Stimulated activated CD4-positive, alpha-beta T cell treated with anti-CD3 and anti-CD28 coated beads, Interleukin-1b, Interleukin-23, amount 100 ng/mL, for 1 hour (primary cell): ENCODE measurements at places on chromosomes 5 and 9.

DNA sequence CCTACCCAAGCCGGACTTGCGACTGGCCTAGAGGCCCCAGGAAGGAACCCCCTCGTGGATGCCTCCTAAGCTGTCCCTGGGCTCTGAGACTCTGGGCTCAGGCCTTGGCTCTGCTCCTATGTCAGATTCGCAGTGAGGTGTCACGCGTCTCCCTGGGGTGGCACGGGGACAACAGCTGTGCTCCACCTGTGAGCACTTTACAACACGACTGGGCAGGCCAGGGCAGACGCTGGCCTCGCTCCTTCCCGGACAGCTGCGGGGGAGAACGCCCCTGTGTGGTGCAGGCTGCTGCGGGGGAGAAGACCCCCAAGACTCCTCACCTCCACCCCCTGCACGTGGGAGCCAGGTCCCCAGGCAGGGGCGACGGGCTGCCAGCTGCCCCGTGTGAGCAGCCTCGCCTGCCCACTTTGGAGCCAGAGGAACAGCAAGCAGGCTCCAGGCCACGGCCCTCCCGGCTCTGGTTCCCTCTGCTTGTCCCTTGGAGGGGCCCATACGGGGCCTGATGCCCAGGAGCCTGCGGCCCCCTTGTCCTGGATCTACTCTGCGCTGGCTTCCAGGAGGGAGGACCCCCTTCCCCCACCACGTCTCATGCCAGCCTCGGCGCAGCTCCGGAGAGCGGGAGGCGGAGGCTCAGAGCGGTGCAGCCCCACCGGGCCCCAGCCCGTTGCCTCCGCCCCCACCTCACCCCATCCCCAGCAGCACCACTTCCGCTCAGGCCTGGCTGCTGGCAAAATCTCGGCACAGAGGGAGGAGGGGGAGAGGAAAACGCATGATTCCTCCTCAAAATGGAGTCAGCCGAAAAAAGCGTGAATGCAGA, 36.0 kb downstream of the SARDH start:
- DNase-seq, result peak; percentile 24

GRCh38 chr5:137672881-137673280, 63.0 kb downstream of the KLHL3 start:
- DNase-seq, result no peak

- DNase-seq, result no peak
These were observed 6.1 kb upstream of the RNF183 start for GRCh38 chr9:113309204-113309813.

DNA sequence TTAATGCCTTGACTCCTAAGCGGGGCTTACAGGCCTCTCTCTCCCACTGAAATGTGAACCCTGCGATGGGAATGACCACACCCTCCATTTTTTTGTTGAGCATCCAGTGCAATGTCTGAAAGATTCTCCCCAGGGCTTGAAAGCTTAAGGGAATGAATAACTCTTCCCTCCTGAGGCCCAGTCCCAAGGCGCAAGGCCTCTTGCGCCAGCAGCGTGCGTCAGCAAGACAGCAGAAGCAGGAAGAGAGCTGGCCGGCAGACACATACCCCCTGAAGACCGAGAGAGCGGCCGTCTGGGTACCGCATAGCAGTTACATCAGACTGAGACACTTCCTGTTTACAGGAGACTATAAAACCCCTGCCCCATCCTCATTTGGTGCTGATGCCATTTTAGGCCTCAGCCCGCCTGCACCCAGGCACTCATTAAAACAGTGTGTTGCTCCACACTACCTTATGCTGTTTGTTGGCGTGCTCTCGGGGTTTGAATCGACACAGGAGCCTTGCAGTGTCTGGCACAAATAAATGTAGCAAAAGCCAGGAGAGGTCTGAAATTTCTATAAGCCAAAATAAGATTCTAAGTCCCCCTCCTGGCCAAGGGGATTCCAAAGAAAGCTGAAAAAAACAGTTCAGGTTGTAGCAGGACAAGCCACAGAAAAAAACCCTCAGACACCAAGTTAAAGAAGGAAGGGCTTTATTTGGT, 62.3 kb downstream of the GDNF start:
- DNase-seq, result no peak

DNA sequence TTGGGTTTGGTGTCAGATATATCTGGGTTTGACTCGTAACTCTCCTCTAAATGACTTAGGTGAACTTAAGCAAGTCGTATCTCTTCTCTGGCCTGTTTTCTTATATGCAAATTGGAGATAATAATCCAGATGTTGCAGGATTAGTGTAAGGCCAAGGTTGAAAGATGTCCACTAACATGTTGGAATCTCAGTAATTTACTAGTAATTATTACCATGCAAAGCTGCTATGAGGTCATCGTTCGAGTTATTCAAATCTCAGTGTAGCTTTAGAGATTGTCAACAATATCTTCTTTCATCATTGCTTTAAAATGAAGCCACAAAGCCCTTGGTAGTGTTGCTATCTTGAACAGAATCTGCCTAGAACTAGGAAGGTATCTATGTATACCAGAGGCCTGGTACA, 437.7 kb upstream of the KLF4 start:
- no peak for DNase-seq

GRCh38 chr9:34540827-34541226, 18.0 kb upstream of the ENHO start:
- DNase-seq, result no peak

DNA sequence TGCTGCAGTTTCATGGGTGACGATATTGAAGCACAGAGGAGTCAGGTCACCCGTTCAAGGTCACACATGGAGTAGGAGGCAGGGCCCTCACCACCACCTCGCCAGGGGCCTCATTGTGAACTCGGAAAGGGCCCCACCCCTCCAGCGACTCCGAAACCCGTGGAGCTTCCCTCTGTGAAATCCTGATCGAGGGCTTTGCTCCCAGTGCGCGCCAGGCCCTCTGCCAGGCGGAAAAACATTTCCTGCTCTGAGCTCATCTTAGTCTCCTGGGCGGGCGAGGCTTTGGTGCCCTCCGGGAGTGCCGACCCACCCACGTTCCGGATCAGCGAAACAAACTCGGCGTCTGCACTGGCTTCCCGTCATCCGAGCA, 75.0 kb upstream of the FCN1 start:
- DNase-seq, result no peak

DNA sequence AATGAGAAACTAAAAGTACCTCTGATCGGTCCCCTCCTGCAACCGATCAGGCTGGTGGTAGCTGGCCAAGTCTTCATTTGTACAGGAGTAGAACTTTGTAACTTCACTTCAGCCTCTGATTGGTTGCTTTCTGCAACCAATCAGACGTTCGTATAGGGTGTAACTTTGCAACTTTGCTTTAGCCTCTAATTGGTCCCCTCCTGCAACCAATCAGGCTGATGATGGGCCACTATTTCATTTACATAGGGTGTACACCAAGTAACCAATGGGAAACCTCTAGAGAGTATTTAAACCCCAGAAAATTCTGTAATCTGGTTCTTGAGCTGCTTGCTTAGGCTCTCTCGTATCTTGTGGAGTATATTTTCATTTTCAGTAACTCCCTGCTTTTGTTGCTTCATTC, 445.5 kb downstream of the MED10 start:
- no peak for DNase-seq

GRCh38 chr9:37700131-37700530, 49.4 kb downstream of the FRMPD1 start:
- no peak for DNase-seq

- DNase-seq, result no peak
These were observed 310.8 kb downstream of the DRD1 start for GRCh38 chr5:175133185-175133584.

- DNase-seq, result no peak
These were observed 24.0 kb upstream of the SLC12A7 start for GRCh38 chr5:1135696-1136525.

GRCh38 chr9:98416294-98417248, 161.1 kb upstream of the TBC1D2 start:
- no peak for DNase-seq

- no peak for DNase-seq
These were observed 107.5 kb downstream of the NDFIP1 start for GRCh38 chr5:142215915-142216681.

- no peak for DNase-seq
These were observed 4.9 kb upstream of the RARS1 start for GRCh38 chr5:168481330-168481788.

- peak; percentile 16 for DNase-seq
These were observed 83.5 kb upstream of the MINAR2 start for GRCh38 chr5:129664336-129664937.

DNA sequence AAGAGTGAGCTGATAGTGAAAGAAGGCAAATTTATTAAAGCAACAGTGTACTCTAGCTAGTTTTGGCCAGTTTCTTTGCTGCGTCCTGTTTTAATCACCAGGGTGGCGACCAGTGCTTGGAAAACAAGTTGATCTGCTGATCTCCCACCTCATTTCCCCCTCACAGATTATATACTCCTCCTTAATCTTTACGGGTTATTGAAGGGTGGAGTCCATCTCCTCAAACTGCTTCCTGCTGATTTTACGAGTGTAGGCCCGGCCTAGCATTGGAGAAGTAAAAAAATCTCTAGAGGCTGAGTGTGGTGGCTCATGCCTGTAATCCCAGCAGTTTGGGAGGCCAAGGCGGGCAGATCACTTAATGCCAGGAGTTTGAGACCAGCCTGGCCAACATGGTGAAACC, 14.0 kb upstream of the CFAP95 start:
- no peak for DNase-seq

DNA sequence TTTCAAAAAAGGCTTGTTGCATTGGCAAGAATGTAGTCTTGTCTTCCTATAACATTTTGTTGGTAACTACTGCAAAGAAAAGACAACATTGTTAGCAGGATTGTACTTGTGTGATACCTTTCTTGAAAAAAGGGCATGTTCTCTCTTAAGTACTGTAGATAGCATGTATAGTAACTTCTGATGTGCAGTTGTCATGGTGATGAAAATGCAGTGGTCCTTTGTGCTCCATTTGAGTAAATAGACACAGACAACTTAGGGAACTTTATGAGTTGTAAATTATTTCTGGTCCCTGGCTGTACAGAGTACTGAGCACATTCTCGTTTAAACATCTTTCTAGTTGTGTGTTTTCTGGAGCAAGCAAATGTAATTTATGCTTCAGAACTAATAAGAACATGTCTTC, 103.3 kb downstream of the CD180 start:
- DNase-seq, result no peak

DNA sequence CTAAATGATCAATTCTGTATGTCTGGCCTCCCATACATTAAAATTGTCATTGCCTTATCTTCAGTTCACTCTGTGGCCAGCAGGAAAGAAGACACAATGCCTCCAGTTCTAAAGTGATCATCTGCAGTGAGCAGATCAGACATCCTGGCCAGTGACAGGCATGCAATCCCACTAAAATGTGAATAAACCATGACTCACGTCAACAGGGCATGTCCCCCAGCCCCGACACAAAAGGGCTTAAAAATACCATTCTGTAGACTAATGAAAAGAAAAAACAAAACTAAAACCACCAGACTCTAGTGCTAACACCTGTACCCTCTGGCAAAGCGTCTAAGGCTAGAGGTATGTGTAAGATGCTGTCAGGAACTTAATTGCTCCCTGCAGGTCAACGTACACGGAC, 38.5 kb downstream of the DDX31 start:
- DNase-seq, result no peak

DNA sequence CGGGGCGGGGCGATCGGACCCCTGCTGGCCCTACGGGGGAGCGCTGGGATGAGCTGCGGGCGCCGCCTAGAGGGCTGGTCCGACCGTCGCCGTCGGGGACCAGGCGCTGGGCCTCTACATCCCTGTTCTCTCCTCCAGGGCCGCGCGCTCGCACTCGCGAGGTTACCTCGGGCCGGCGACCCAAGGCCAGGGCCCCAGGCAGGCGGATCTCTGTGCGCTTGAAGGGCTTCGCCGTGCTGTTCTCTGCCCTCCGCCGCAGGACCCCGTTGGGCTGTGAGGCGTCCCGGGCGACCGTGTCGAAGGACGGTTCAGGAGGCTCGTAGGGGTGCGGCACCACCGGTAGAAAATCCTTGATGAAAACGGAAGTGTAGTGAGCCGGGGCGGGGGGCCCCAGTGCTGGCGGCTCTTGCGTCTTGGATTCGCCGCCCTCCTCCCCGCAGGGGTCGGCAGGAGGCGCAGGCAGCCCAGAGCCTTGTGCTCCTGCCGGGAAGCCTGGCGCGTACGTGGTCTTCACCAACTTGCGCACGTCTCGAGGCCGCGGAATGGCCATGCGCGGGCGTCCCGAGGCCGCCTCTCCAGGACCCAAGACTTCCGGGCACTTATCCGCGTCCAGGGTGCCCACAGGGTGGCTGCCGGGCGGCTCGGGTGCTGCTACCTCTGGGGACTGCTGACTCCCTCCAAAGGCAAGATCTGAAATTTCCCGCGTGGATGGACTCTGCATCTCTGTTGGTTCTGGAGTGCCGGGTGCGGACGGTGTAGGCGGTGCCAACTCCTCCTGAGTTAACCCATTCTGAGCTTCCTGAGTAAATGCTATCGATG, 2.0 kb downstream of the PROB1 start:
- peak; percentile 49 for DNase-seq

DNA sequence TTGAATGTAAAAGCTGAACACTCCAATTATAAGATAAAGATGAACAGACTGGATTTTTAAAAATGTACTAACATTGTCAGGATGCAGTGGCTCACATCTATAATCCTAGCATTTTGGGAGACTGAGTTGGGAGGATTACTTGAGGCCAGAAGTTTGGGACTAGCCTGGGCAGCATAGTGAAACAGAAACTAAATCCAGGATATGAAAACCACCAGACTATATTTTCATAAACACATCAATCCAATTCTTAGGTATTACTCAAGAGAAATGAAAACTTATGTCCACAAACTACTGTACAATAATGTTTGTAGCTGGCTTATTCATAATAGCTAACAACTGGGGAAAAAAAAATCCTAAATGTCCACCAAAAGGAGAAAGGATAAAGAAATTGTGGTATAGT, 26.8 kb upstream of the NAA35 start:
- DNase-seq, result no peak

GRCh38 chr5:137431051-137431450, 68.1 kb downstream of the SPOCK1 start:
- DNase-seq, result no peak

GRCh38 chr5:178467205-178467567, 123.0 kb downstream of the COL23A1 start:
- no peak for DNase-seq

- DNase-seq, result no peak
These were observed 26.2 kb upstream of the TDRD7 start for GRCh38 chr9:97385626-97386264.
